Activated CD8-positive, alpha-beta memory T cell treated with anti-CD3 and anti-CD28 coated beads for 1 hour (primary cell): ENCODE measurements at places on chromosomes 4 and X.

GRCh38 chr4:13635286-13635799 is 7.8 kb upstream of the BOD1L1 start:
- DNase-seq = no peak

GRCh38 chr4:176592976-176593670 is 199.6 kb downstream of the VEGFC start:
- DNase-seq = no peak

- no peak for DNase-seq
Observed at GRCh38 chr4:148926276-148927260, 484.4 kb upstream of the NR3C2 start.

- DNase-seq = no peak
Observed at GRCh38 chr4:155119006-155119405, 89.4 kb upstream of the NPY2R start.

- DNase-seq = no peak
Observed at GRCh38 chr4:15042529-15043167, 40.4 kb downstream of the CPEB2 start.

GRCh38 chr4:23382879-23383278 is 507.0 kb downstream of the PPARGC1A start:
- no peak for DNase-seq

DNA sequence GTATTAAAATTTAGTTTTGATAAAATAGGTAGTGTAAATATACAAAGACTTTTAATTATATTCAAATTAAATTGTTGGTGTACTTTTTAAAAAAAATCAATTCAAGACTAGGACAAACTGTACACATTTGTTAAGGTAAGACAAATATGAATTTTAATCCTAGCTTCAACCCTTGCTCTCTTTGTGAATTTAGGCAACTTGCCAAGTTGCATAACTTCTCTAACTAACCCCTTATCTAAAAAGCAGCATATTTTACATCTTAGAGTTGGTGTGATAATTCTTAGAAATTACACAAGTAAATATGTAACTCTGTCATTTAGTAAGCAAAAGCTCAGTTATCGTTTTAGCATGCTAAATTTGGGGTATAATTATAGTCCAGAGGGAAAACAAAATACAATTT is 78.1 kb upstream of the FSTL5 start:
- DNase-seq = no peak

DNA sequence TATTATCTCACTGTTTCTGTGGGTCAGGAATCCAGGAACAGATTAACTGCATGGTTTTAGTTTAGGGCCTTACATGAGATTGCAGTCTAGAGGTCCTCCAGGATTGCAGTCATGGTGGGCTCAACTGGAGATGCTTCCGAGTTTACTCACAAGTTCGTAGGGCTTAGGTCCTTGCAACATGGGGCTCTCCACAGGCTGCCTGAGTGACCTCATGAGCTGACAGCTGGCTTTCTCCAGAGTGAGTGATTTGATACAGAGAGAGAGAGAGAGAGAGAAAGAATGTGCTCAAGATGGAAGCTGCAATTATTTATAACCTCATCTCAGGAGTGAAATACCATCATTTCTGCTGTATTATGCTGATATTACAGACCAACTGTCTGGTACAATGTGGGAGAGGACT is 168.9 kb downstream of the GPAT3 start:
- DNase-seq = no peak
